ENCODE measurements at places on chromosomes 5 and 9.

- no peak for DNase-seq
Measured at GRCh38 chr5:2068531-2068930, 185.8 kb upstream of the IRX4 start.

GRCh38 chr5:113283558-113283957 is 151.2 kb downstream of the TSSK1B start:
- DNase-seq, result no peak

DNA sequence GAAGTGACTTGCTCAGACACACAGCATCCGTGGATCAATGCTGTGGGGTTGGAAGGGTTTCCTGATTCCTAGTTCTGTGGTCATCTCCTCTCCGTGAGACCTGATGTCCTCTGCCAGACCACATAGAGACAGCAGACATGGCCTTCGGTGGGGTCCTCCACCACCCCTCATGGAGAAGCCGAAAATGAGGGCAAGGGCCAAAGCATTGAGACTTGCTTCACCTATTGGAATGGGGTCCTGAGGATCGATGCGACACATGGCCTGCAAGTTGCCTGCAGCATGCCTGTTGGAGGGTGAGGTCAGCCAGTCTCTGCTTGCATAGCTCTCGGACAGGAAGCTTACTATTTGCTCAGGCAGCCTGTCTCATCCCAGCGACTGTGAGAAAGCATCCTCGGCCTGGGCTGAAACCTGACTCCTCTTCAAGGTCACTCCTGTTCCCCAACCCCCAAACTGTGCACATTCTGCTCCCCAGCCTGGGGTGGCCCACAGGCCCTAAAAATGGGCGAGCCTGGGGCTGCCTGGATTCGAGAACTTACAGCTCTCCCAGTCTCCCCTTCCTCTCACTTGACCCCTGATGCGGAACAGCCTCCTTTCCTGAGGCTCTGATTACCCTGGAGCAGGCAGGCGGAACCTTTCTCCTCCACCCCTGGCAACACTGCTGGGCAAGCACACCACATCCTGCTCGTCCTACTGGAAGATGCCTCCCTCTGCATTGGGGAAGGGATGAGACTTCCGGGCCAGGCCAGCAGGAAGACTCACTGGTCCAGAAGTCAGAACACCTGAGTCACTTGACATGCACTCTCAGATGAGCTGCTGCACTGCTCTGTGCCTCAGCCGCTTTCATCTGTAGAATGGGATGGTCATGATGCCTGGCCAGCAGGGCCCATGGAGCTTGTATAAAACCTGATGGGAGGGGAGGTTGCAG is 186.9 kb downstream of the RGS3 start:
- DNase-seq, result no peak

GRCh38 chr9:130356877-130357584 is 87.7 kb upstream of the ASS1 start:
- no peak for DNase-seq

GRCh38 chr9:131839281-131840084 is 99.6 kb upstream of the RAPGEF1 start:
- no peak for DNase-seq

- DNase-seq, result no peak
Measured at GRCh38 chr5:177169271-177169670, 35.7 kb downstream of the NSD1 start.

DNA sequence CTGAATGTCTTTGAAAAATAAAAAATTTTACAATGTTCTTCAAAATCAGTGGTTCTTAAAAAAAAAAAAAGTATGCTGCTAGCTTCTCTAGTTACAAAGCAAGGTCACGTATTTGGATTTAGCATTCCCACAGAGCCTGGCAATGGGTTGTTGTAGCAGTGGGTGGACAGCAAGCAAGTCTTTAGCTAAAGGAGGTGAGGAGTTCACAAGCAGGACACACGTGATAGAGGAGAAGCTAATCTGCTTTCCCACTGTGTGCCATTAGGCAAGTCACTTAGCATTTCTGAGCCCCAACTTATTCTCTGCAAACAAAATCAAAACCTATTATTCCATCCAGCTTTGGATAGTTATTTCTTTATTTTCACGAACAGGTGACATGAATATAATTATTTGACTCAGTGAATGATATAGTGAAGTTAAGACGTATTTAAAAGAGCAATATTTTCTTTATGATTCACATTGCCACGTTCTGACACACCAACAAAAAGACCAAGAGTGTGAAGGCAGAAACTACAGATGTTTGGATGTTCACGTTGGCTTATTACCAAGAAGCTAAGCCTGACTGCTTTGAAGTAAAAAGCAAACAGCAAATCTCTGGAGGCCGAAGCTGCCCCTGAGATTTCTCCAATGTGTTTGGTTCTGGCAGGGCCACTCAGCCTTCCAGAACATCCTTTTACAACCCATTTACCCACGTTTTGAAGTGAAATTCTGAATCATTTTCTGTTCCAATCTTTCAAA is 612.1 kb upstream of the CDH6 start:
- DNase-seq, result no peak

DNA sequence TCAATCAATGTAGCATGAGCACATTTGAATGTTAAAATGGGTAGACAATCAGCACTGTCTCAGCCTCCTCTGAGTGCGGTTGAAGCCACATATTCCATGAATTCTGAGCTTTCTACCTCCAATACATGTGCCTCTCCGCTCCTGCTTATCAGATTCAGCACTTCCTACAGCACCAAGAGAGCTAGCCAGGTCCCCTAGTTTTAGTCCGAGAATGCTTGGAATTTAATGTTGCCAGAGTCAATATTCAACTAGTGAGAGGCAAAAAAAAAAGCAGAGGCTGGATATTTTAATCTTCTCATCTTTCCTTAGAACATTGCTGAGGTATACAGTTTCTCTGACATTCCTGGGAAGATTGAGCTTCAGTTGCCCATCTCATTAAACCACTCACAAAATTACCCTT is 1979.1 kb upstream of the CDH9 start:
- DNase-seq, result no peak

GRCh38 chr5:82425591-82425990 is 147.4 kb upstream of the RPS23 start:
- DNase-seq, result no peak

DNA sequence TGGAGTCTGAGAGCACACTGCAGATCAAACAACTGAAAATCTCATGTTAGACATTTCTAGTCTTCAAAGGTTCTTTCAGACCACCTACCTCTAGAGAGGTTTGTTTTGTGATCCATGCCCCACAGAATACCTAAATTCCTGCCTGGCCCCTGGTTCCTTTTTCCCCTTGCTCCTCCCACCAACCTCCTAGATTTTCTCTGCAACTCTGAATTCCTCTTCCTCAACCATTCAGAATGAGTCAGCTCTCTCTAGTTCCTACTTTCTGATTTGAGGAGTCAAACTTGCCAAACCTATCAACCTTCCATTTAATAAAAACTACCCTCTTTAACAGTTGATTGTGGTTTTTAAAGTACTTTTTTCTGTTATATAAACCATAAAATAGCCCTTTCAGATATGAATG is 83.2 kb upstream of the ZNF462 start:
- no peak for DNase-seq

- no peak for DNase-seq
Measured at GRCh38 chr5:54897001-54897400, 88.4 kb downstream of the ESM1 start.

GRCh38 chr9:84504360-84504759 is 163.8 kb upstream of the SLC28A3 start:
- DNase-seq, result no peak

DNA sequence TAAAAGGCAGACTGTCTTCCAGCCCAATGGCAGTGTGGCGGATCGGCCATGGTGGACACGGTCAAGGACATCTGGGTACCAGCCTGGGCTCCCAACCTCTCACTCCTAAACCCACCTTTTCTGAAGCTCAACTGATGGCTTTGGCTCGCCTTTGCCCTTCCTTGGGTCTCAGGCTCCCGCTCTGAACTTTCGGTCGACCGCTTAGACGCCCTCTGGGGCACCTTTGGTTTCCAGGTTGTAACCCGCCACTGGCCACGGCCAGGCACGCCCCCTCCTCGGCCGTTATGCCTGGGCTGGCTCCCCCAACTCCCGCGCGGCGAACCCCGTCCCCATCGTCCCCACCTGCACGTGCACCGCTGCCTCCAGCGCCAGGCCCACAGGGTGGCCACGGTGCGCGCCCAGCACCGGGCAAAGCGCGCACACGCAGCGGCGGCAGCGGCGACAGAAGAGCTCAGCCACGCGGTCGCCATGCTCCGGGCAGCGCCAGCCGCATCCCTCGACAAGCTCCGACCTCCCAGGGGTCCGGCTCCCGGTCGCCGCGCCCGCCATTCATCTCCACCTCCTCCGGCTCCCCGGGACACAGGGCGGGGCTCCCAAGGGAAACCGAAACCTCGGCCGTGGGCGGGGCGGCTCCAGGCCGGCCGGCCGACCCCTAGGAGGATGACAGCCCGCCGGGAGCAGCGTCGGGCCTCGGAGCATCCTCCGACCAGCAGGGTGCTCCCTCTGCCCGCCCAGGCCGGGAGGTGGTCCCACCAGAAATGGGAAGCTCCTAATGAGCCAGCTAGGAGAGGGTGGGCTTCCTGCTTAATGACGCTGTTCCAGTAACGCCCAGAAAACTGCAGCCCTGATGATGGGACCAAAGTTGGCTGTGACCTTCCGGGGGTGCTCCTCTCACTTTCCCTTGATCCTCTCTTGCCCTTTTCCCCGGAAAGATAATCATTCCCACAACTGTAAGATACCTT is at the start of gene TRIM14:
TSS of gene TRIM14 (minus strand) at position 583 of the 962 bp plus-strand sequence. CDS start at position 549, 34 bp downstream.
- no peak for DNase-seq

- no peak for DNase-seq
Measured at GRCh38 chr5:160233215-160233614, 3.9 kb downstream of the FABP6 start.

DNA sequence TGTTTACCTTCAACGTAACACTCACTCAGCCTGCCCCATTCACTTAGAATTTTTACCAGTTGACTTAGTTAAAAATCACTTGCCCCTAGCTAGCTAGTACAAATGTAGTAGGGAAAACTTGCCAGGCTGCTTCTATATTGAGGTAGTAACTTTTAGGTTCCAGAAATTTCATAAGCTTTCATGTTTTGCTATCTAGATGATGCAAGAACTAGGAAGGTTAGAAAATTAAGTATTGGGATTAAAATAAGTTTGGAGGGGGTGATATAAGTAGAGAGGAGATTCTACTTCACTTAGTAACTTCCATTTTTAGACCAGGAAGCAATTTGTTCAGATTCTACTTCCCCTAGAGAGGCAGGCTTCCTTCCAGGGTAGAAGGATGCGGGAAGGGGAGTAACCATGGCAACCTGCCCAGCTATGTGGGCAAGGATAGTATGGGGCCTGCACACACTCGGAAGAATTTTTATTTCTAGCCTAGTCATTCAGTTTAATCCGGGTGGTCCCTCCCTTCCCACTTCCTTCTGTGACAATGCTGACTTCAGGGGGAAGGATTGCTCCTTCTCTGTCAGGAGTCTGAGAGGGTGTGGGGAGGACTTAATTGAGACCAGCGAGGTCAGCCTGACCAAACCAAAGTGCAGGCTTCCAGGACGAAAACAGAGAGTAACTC is 4.2 kb downstream of the DAB2 start:
- DNase-seq, result no peak
